CD4-positive, alpha-beta T cell treated with Interleukin-6 for 4 hours (primary cell): ENCODE measurements at places on chromosomes 2 and 18.

GRCh38 chr2:45000921-45001868 is 8.1 kb downstream of the SIX2 start:
- DNase-seq, result no peak

DNA sequence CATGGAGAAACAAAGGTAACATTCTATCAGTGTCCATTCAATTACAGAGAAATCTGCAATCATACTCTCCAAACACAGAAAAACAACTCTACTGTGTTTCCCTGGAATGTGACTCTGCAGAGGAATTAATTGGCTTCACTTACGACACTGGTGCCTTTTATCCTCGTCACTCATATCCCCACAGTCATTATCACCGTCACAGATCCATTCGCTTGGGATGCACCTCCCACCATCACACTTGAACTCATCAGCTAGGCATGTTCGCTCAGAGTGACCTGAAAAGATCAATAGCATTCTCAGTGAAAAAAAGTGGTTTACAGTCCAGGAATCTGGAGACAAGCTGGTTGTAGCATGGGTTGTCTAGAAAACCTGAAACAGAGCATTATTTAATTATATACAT is 124.3 kb downstream of the DHRS9 start:
- DNase-seq, result no peak

DNA sequence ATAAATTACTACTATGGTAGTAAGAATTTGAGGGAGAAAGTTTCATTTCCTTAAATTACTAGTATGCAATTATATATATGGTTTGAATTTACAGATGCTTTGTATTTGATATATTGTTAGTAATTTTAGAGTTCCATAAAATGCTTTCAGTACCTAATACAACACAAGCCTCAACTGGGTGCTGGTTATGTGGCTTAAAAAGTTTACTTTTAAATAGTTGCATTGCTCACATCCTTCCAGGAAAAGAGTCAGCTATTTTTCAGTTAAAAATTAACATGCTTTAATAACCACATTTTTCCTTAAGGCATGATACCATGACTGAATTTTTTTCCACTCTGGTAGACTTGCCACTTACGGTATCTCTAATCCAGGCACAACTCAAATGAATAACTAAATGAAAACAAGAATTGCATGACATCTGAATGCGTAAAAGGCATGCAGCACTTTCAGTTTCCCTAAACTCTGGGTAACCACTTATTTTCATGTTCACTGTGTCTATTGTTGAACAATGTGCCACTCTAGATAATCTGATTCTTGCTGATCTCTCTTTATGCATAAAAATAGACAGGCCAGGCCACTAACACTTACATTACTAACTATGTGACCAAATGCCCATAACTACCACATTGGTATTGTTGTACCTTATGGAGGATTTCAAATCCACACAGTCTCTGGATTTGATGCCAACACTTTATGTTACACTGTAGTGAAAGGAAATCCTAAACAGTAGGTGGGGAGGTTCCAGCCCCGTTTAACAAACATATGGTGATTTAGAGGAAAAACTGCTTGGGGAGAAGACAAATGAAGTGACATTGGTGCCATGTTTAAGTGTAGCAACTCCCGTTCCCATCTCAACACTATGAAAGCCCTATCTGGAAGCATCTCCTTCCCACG is 35.5 kb upstream of the SLC35F5 start:
- no peak for DNase-seq

- no peak for DNase-seq
These were observed 529.1 kb downstream of the IRS1 start for GRCh38 chr2:226270285-226271058.

GRCh38 chr2:160290598-160290997 is 90.5 kb upstream of the ITGB6 start:
- no peak for DNase-seq

DNA sequence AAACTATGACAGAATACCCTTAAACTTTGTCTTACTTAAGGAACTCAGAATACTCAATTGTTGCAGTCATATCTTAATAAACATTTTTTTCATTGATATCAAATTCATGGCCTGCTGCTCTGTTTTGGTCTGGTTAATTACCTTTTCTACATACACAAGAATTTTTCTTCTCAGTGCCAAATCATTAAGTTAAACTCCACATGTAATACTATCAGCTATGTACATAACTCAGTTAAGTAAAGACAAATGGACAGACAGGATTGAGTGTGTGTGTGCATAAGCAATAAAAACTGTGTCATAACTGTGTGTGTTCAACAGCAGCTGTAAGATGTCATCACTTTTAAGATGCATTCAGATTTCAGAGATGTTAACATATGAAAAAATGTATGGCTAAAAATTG is 34.4 kb downstream of the VRK2 start:
- DNase-seq, result no peak

GRCh38 chr2:225598426-225598825 is 198.9 kb downstream of the NYAP2 start:
- no peak for DNase-seq

DNA sequence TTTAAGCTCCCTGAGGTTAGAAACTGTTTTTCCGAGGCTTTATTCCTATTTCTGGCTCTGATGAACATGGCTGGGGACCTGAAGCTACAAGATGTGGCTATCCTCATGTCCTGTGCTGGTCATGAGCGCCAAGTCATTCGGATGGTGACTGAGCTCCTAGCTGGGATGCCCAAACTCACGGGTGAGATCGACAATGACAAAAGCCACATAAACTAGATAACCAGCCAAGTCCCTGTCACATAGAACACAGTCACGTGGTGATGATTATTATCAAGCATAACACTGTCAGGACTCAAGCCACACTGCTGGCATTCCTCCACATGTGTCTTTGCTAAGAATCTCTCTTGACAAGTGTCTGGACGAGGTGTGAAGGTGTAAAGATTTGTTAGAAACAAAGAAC is 274.9 kb downstream of the CLIP4 start:
- DNase-seq, result no peak

- no peak for DNase-seq
These were observed 1.5 kb downstream of the FAM110C start for GRCh38 chr2:44748-45341.

GRCh38 chr2:193738892-193739291 is 1544.2 kb upstream of the TMEFF2 start:
- no peak for DNase-seq

DNA sequence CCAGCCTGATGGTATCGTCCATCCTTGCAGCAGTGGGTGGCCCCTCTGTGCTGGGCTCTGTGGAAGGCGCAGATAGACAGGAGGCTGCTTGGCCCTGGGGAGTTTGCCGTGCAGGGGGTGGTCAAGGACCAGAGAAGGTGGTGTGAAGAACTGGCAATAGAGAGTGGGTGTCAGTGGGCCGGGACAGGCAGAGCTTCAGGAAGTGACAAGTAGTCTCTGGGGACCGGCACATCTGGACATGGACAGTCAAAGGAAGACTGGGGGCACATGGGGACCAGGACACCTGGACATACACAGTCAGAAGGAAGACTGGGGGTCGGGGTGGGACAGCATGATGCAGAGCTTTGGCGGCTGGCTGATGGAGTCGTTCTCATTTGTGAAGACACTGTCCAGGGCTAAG is 335.9 kb downstream of the AGAP1 start:
- no peak for DNase-seq

GRCh38 chr2:18363348-18363747 is 197.1 kb downstream of the RDH14 start:
- DNase-seq, result no peak

DNA sequence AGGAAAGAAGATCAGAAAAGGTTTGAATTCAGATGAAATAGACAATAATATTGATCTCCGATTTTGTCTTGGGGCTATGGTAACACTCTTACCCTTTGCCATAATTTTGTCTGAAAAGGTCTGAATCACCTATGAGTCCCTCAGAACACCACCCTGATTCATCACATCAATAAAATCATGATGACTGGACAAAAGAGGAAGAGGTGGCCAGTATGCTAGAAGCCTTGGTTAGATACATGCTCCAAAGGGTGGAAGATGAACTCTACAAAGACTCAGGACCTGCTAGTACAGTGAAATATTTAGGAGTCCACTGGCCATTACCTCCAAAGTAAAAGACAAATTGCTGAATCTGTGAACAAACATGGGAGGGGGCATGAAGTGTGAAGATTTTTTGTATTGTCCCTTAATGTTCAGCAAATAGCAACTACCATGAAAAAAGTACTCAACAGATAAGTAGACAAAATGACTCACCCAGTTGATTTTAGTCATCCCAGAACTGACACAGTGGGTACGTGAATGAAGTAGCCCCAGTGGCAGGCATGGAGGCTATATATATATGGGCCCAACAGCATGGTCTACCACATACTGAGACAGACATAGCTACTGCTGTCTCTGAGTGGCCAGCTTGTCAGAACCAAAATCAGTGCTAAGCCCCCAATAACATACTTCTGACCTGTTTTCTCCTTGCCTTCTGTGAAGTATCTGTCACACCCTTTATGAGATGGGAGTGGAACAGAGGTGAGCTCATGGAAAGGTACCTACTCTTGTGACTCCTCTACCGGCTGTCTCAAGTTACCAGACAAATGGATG is 36.5 kb upstream of the GLS start:
- DNase-seq, result no peak

- no peak for DNase-seq
These were observed 21.7 kb downstream of the SULT1C4 start for GRCh38 chr2:108399479-108399878.

GRCh38 chr2:5449867-5450266 is 242.3 kb upstream of the SOX11 start:
- DNase-seq, result no peak

- no peak for DNase-seq
These were observed 22.3 kb downstream of the CUL3 start for GRCh38 chr2:224562831-224563230.

DNA sequence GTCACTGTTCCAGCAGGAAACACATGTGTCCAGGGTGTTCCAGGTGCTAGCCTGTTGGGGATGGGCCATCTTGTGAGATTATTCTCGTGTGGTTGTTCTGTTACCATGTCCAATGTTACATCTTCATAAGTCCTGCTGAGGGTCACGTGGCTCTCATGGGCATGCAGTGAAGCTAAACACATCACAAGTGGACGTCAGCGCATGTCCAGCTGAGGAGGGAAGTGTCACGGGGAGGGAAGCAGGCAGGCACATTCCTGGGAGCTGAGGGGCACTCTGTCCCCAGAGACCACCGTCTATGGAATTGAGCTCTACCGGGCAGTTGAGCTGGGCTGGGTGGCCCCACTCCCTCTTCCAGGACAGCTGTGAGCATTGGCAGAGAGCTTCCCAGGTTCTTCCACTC is 155.3 kb upstream of the TWIST2 start:
- no peak for DNase-seq

DNA sequence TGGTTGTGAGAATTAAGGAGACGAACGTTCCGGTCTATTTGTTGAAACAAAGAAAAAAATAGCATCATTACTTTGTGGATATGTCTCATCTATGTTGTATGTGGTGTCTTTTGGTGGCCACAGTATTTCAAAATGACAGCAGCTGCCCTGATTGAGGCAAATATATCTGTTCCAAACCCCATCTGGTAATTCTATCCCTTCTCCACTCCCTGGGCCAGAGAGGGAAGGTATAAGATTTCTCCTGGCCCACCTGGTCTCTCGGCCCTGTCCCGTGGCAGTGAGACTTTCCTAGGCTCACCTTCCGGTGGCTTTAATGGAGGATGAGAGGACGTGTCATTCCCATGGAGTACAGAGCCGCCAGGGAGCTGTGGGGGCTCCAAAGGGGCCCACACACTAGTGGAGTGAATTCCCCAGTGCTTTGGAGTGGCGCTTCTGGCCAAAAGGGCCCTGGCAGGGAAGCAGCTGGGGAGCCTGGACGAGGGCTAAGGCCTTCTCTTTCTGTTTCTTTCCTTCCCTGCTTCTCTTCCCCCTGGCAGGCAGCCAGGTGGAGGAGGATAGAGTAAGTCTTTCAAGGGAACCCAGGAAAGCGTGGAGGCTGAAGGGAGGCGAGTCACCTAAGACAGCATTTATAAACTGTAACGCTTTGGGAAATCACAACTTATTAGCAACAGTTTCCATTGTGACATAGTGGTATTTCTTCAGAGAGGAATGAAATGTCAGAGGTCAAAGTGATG is 5.6 kb downstream of the FOSL2 start:
- no peak for DNase-seq

GRCh38 chr2:145206496-145207281 is 686.8 kb upstream of the ZEB2 start:
- no peak for DNase-seq

GRCh38 chr18:57570162-57570561 is 16.3 kb downstream of the FECH start:
- no peak for DNase-seq

DNA sequence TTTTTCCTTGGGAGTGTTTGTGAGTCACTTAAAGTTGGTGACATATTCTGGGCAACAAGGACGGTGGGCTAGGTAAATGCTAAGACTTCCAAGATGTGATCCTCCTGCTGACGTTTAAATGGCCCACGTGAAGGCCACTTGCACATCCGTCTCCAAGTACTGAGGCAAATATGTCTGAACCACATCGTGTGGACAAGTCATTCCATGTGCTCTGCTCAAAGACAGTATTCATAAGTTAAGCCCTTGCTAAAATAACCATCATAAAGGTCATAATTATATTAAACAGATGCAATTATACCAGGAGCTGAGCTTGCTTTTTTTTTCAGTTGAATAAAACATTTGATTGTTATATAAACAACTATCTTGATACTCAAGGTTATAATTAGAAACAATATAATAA is 44.8 kb downstream of the SPP2 start:
- DNase-seq, result no peak

DNA sequence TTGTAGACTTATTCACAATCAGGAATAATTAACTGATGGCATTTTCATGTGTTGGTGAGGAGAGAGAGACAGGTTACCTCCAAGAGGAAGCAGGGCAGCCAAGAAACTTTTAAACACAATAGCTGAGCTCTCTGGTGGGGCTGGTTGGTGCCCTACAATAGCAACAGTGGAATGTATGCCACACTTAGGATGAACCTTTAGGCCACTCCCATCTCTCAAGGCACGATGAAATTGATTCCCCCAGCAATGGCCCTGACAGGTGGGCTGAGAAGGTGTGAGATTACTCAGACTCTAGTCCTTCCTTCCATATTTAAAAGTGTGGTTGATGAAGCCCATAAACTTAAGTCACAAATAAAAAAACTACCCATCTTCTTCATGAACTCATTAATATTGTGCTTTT is 219.4 kb upstream of the CYRIA start:
- no peak for DNase-seq
